Inflammatory macrophage treated with lipopolysaccharide for 1 hour (primary cell): ENCODE measurements at places on chromosomes 1 and 21.

DNA sequence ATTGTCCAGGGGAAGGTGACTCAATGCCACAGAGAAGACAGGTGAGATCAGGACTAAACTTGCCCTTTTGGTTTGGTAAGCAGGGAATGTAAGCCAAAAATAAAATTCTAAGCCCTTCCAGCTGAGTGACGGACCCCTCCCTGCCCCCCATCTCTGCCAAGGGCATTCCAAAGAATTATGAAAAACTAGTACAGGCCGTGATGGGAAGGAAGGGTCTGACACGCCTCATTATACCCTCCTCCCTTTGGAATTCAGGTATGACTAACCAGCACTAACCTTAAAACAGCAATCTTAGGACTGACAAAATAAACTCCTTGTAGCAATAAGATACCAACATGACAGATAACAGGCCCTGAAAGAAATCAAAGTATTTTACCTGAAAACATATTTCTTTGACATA, 99.6 kb downstream of the GABPA start:
- no peak for DNase-seq

- no peak for DNase-seq
Observed at GRCh38 chr1:232422098-232422497, 207.8 kb downstream of the SIPA1L2 start.

GRCh38 chr1:20076710-20077461, 6.9 kb downstream of the PLA2G5 start:
- no peak for DNase-seq

DNA sequence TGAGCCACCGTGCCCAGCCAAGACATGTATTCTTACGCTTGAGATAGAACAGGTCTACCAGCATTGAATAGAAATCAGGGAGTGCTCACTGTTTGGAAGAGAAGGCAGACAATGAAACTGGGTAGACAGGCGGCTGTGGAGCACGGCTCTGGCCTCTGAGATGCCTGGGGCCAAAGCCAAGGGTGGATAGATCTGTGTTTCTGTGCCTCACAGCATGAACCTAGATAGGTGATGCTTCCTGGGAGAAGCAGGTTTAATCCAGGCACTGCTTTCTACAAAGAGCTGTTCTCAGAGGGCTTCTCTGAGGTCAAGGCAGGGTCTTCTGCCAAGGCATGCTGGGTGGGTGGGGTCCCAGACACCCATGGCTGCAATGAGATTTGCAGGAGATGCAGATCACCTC, 24.6 kb upstream of the PRSS38 start:
- no peak for DNase-seq

- DNase-seq = no peak
Observed at GRCh38 chr1:212203630-212204029, 81.6 kb upstream of the PPP2R5A start.

DNA sequence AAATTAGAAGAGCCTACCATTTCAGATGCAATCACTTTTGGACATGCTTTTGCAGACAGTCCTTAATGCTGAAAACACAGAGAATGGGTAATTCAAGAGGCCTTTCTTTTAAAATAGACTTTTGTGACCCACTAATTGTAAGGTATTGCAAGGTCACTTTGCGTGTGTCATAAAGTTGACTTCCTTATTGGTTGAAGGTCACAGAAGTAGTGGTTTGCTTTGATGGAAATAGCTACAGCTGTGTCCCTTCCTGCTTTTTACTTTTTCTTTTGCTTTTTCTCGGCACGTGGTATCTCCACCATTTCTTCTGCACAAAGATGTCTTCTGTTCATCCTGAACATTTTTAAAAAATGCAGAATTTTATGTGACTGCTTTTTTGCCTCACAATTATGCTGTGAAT, 146.8 kb downstream of the DYRK1A start:
- DNase-seq = no peak

- DNase-seq = peak; percentile 89
Observed at GRCh38 chr1:238252033-238252802, 361.5 kb upstream of the ZP4 start.

DNA sequence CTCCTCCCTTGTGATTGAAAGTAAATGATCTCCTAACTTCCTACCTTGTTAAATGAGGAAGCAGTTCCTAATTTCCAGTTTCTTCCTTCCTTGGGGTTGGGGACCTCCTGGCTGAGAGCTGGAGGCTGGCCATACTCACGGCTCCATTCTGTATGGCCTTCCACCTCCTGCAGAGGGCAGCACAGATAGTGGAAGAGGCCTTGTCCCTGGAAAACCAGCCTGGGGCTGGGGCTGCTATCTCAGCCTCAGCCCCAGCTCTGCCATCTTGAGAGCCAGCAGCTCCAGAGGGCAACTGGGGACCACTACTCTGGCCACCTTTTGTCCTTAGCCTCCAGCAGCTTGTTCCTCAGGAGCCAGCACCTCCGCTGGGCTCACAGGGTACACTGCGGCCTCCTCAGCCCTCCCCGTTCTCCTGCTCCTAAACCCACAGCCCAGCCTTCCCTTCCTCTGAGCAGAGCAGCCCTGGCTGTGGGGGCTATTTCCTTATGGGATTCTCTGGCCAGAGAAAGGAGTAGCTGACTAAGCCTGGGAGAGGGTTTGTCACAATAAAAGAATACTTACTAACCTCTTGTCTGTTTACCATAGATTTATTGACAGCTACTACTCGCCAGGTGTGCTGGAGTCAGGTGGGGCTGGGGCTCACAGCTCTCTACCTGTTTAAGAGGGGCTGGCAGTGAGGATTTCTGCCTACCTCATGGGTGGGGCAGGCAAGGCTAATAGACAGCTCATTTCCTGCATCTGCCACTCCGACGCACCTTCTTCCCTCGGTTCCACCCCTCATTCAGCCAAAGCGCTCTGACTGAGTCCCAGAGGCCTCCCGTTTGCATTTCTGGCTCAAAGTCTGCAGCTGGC, 6.3 kb downstream of the TMEM234 start:
- peak; percentile 63 for DNase-seq

GRCh38 chr1:74729741-74730478, 2.9 kb downstream of the CRYZ start:
- no peak for DNase-seq

GRCh38 chr1:45299981-45300668, 26.6 kb upstream of the HPDL start:
- peak; percentile 77 for DNase-seq

- peak; percentile 29 for DNase-seq
Observed at GRCh38 chr1:193417403-193417802, 231.0 kb upstream of the B3GALT2 start.

GRCh38 chr1:222928212-222928611, 113.4 kb downstream of the DISP1 start:
- no peak for DNase-seq

DNA sequence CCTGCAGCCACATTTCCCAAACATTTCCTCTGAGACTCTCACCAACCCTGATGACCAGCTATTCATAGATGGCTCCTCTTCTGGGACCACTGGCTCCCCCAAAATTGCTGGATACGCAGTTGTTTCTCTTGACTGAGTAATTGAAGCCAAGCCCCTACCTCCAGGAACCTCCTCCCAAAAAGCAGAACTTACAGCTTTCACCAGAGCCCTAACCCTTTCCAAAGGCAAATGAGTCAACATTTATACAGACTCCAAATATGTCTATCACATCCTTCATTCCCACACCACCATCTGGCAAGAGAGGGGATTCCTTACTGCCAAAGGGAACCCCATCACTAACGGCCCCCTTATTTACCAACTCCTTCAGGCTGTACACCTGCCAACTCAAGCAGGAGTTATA, 20.3 kb upstream of the CA6 start:
- peak; percentile 49 for DNase-seq

DNA sequence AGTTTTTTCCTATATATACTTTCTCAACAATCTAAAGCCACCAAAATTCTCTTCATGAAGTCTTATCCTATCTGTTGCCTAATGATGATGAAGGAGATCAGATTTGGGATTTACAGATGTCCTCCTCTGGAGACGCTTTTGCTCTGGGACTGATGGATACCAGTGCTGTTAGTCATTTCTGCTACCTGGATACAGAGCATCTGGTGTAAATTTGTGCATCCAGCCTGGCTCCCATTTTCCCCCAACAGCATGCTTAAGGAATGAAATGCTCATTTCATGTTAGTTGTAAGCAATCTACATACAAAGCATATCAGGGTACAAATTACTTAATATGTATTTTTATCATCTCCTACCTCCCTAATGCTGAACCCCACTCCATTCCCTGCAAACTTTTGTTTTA, 57.7 kb downstream of the HNRNPR start:
- no peak for DNase-seq

- DNase-seq = no peak
Observed at GRCh38 chr1:228434689-228435088, 18.0 kb upstream of the TRIM17 start.

GRCh38 chr1:42752284-42752683, 12.2 kb upstream of the CLDN19 start:
- no peak for DNase-seq

- no peak for DNase-seq
Observed at GRCh38 chr1:243413431-243414151, 157.8 kb downstream of the SDCCAG8 start.

DNA sequence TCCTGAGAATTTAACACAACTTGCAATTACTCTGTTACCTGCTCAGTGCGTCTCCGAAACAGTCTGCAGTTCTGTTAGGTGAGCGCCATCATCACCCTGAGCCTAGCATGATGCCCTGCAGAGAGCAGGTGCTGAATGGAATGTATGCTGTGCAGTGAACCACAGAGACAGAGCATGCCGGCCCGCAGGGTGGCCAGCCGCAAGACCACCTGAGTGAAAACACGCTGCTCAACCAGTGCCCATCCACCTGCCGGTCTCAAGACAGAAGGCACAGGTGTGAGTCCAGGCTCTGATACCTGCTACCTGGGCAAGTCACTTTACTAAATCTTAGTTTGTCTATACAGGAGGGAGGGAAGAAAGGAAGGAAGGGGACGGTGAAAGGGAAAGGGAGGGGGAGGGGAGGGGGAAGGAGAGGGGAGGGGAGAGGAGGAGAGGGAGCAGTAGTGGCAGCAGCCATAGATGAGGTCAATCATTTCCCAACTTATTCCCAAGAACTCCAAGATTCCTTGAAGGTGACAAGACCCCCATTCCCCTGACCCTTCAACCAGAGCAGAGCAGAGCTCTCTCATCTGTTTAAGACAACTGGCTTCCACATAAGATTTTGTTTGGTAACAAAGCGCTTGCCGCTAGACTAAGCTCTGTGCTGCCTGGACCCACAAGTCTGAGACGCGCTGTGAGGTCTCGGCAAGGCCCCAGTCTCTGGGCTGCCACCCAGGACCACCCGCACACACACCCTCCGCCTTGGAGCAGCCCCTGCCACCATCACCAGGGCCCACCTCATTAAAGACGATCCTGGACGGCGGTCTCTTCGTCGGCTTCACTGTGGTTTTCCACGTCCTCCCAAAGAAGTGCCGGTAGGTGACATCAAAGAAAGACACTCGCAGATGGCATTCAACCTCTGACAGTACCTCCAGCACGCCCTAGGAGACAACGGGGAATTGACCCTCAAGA, 14.5 kb downstream of the NPHP4 start:
- no peak for DNase-seq

DNA sequence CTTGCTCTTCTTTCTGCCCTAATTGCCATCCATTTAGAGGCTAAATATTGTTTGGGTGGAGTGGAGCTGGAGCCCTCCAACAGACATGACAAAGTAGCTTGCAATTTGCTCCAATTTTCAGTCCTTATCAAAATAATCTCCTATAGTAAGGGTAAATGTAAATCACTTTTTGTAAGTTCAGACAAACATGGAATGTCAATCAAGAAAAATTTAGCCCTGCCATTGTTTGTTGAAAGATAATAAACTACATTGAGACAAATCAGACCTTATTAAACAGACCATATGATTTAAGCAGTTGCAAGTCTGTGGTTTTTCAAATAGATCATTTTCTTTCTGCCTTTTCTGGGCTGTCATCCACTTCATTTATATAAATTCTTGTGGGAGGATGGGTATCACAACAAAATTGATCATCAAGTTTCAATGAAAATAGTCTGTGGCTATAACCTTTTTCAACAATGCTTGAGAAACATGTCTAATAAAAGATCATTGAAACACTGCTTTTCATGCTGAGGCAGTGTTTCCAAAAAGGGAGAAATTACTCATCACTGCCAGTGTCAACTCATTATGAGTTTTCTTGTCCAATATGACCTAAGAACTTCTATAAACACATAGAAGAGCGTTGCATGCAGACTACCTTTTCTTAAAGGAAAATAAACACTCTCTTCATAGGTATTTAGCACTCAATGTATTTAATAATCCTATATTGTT, 1152.0 kb upstream of the B3GALT2 start:
- DNase-seq = no peak

DNA sequence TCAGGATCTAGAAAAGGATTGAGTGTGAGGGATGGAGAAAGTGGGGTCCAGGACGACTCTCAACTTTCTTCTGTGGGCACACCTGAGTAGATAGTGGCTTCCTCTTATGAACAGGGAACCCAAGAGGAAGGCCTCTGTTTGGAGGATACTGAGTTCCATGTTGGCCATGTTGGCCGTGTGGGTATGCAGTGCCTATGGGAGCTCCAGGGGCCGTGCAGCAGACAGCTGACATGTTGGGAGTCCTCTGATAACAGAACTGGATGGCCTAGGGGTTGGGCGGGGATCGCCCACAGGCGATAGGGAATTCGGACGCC, 43.0 kb downstream of the TMEM53 start:
- no peak for DNase-seq

DNA sequence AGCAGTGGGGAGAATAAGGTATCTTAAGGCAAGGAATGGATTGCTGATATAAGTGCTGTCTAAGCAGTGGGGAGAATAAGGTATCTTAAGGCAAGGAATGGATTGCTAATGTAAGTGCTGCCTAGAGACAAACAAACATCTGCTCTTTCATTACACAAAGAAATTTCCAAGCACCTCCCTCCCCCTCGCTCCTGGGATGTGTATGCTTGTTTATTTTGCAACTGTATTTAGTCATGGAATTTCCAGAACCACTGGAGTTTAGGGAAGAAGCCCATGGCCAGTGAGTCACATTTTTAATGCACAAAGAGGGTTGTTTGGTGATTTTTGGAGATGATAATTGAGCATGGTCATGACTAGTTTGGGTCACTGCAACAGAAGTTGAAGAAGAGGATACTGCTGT, 21.5 kb downstream of the PDPN start:
- peak; percentile 95 for DNase-seq

- DNase-seq = no peak
Observed at GRCh38 chr1:1806890-1807289, 28.6 kb upstream of the NADK start.

GRCh38 chr1:206608108-206608698, 4.1 kb downstream of the EIF2D start:
- DNase-seq = no peak

- DNase-seq = peak; percentile 27
Observed at GRCh38 chr21:42527489-42528158, 14.0 kb downstream of the SLC37A1 start.

GRCh38 chr1:77465139-77465538, 183.3 kb downstream of the AK5 start:
- DNase-seq = no peak

- no peak for DNase-seq
Observed at GRCh38 chr1:178353524-178353923, 143.2 kb downstream of the CLEC20A start.

GRCh38 chr21:29676395-29676794, 263.4 kb downstream of the GRIK1 start:
- no peak for DNase-seq
